ENCODE measurements at places on chromosomes 16 and 17.

GRCh38 chr16:28505489-28506137 is 1.0 kb downstream of the IL27 start:
- DNase-seq: no peak

GRCh38 chr17:50476545-50477315 is 1.9 kb upstream of the RSAD1 start:
- no peak for DNase-seq

- DNase-seq: no peak
Measured at GRCh38 chr16:1182316-1182671, 29.4 kb downstream of the CACNA1H start.

DNA sequence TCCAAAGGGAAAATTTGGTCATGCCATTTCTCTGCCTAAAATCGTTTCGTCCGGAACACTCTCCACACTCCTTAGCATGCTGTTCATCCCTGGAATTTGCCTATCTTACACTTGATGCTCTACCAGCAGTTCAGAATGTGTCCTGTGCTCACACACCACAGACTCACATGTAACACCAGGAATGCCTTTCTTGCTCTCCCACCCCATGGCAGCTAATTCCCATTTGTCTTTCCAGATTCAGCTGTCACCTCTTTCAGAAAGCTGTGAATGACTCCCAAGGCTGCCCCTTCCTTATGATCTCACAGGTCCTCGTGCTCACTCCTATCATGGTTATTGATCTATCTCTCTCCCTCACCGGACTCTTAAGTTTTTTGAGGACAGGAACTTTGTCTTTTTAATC is 38.1 kb downstream of the HYDIN start:
- no peak for DNase-seq

GRCh38 chr16:55929181-55929580 is 54.0 kb upstream of the CES5A start:
- DNase-seq: no peak

DNA sequence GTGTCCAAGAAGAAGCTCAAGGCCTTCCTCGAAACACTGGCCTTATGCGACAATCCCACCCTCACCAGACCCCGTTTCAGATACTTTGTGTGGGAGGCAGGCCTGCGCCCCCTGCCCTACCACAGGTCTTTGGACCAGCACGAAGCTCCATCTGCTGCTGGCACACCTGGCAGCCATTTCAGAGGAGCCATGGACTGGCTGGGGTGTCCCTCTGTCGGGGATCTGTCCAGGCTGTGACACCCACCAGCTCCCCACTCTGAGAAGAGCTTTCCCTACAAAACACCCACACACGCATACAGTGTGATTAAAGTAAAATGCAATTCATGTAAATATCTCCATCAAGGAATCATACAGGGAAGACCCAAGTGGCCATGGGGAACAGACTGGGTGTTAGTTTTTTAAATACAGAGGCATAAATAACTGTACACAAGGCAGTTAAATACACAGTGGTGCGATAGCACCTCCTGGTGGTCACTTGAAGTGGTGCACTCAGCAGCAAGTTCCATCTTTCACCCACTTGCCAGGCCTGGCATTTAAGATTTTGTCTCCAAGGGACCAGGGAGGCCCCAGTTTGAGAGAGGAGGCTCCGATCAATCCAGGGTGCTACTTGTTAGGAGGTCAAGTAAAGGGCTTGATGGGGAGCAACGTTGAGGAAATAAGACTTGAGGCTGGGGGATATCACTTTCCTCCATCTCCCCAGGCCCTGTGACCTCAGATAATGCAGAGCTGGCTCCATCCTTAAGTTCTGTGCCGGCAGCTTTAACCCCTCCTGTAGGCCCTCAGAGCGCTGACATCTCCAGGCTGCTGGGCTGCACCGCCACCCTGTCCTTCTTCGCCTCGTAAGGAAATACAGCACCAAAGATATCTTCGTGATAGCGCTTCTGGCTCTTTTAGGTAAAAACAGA is 43.6 kb downstream of the NOS2 start:
- peak; percentile 50 for DNase-seq

GRCh38 chr17:80616705-80617104 is 72.1 kb downstream of the RPTOR start:
- no peak for DNase-seq

- DNase-seq: no peak
Measured at GRCh38 chr17:59547131-59547915, 18.1 kb upstream of the DHX40 start.

GRCh38 chr16:57519796-57520360 is 16.5 kb downstream of the CCDC102A start:
- peak; percentile 79 for DNase-seq

DNA sequence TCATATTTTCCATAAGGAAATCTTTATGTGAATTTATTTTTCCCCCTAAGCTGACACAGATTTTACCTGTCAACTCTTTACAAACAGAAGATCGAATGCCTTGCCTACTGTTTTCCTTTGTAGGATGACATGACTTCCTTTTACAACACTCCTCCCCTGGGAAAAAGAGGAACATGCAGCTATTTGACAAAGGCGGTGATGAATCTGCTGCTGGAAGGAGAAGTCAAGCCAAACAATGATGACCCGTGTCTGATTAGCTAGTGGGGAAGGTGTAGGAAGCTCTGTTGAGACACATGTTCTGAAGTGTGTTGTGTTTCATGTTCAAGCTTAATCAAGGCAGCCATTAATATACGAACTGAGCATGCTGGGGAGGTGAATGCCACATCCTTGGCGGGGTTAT is 238.0 kb downstream of the PHKB start:
- no peak for DNase-seq

DNA sequence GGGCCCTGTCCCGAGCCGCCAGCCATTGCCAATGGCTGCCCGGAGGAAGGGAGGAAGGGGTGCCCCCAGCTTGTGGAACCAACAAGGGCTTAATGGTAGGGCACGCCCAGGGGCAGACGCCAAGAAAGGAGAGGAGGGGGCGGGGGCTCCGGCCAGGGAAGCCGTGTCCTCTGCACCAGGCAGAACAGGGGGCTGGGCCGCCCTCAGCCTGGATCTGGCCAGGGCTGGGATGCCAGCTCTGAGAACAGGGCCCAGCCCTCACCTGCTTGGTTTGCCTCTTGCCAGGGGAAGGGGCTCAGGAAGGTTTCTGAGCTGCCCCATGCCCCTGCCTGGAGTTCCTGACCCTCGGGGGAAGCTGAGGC is 35.8 kb upstream of the SLC38A10 start:
- DNase-seq: no peak

- DNase-seq: no peak
Measured at GRCh38 chr17:38428643-38429371, 543 bp downstream of the ARHGAP23 start.

GRCh38 chr16:27286451-27286850 is 17.9 kb upstream of the NSMCE1 start:
- DNase-seq: no peak

Measured in CD4-positive, alpha-beta T cell treated with Interleukin-4 for 1 hour (primary cell).